ENCODE measurements at places on chromosomes 2 and 18. TPM values are rescaled to one million over a fixed set of nuclear protein-coding genes. Genes with fewer than 3 reads are reported as not detected.
A peak's percentile ranks its signal among the peaks of the same experiment; 100 is the strongest.

GRCh38 chr2:133821107-133821760 is 253.0 kb upstream of the NCKAP5 start:
- no peak overlapping the region for H3K27ac ChIP-seq
- H3K36me3 ChIP-seq: no peaks in the 10 kb centered on the region
- no peak for DNase-seq
- H3K4me3 ChIP-seq: no peak overlapping the region

Gene TMEM247
- not detected for total RNA-seq

- no peak overlapping the region for H3K4me3 ChIP-seq
- no peaks in the 10 kb centered on the region for H3K36me3 ChIP-seq
- H3K27ac ChIP-seq: no peak overlapping the region
- no peaks in the 10 kb centered on the region for H3K27me3 ChIP-seq
- H3K4me1 ChIP-seq: no peaks in the 10 kb centered on the region
- DNase-seq: no peak
These were observed 18.6 kb downstream of the LYPD1 start for GRCh38 chr2:132651115-132652045.

Gene GKN1
- total RNA-seq: not detected

- no peaks in the 10 kb centered on the region for H3K36me3 ChIP-seq
- no peak overlapping the region for H3K27ac ChIP-seq
- DNase-seq: no peak
- peaks cover 10% of the 10 kb centered on the region for H3K4me1 ChIP-seq
- no peak overlapping the region for H3K4me3 ChIP-seq
- no peaks in the 10 kb centered on the region for H3K27me3 ChIP-seq
These were observed 114.1 kb upstream of the OTOS start for GRCh38 chr2:240254337-240255164.

- H3K36me3 ChIP-seq: no peaks in the 10 kb centered on the region
- DNase-seq: no peak
- no peaks in the 10 kb centered on the region for H3K27me3 ChIP-seq
These were observed 96.0 kb upstream of the CDCA7 start for GRCh38 chr2:173258701-173259100.

Gene FBLN7
- total RNA-seq: not detected

DNA sequence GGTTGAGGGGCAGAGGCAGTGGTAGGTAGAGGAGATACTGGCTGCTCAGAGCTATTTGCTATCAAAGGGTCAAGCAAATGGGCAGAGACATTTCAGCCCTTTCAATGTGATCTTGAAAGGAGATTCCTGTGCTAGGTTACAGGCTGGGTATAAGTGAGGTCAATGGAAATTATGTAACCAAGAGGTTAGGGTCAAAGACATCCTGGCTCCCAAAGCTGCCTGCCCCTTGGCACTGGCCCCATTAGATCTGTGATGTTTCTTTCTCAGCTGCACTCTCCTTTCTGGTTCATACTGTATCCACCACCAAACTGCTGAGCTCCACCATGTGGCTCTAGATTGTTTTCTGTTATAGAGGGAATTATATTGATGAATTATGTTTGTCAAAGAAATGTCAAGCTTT is 200.4 kb downstream of the AGPS start:
- H3K27me3 ChIP-seq: no peaks in the 10 kb centered on the region
- no peaks in the 10 kb centered on the region for H3K36me3 ChIP-seq
- DNase-seq: no peak

Gene TNFAIP6
- total RNA-seq: not detected

Gene DSC2
- total RNA-seq: 62.1 TPM

- no peaks in the 10 kb centered on the region for H3K36me3 ChIP-seq
- H3K27ac ChIP-seq: no peak overlapping the region
- H3K27me3 ChIP-seq: peaks cover 1% of the 10 kb centered on the region
- no peak for DNase-seq
These were observed 4.6 kb downstream of the TIGD1 start for GRCh38 chr2:232545511-232546375.

GRCh38 chr2:161713706-161714105 is 89.5 kb downstream of the SLC4A10 start:
- H3K36me3 ChIP-seq: no peaks in the 10 kb centered on the region
- no peak overlapping the region for H3K27ac ChIP-seq
- no peaks in the 10 kb centered on the region for H3K27me3 ChIP-seq

DNA sequence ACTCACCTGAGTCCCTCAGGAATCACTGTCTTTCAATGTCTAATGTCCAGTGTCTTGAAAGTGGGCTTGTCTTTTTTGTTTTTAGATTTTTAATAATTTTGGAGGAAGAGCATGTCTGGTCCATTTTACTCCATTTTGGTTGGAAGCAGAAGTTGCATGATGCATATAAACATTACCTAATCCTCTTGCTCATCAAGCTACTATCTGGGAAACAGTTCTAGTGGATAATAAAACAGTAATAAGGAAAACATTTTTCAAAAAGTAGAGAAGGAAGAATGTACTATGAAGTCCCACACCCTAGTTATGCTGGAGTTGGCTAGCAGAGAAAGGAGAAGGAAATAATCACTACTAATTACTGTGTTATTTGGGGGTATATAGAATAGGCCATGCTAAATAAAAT is 263.7 kb downstream of the ETAA1 start:
- no peaks in the 10 kb centered on the region for H3K4me1 ChIP-seq
- H3K36me3 ChIP-seq: no peaks in the 10 kb centered on the region
- no peak for DNase-seq
- H3K27ac ChIP-seq: no peak overlapping the region
- no peaks in the 10 kb centered on the region for H3K27me3 ChIP-seq

Gene TDRD15
- total RNA-seq: not detected

Gene EML4
- 60.6 TPM for total RNA-seq

DNA sequence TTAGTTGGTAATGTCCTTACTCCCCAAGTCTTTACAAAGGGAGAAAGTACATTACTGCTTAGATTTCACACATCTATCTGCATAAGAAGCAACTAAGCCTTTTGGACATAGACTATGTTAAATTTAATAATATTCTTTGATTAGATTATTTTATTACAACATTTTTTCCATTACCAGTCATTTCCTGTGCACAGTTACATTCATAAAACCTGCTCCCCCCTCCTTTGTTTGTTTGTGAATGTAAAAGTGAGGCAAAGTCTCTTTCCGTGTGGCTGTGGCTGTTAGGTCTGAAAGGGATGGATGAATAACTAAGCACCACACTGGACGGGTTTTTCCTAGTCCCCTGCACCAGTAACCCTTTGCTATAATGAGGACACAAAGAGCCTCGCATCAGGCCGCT is 9.6 kb downstream of the PTGR3 start:
- H3K4me3 ChIP-seq: no peak overlapping the region
- H3K4me1 ChIP-seq: no peaks in the 10 kb centered on the region
- no peaks in the 10 kb centered on the region for H3K36me3 ChIP-seq
- H3K27me3 ChIP-seq: no peaks in the 10 kb centered on the region
- DNase-seq: no peak

Gene EFHD1
- not detected for total RNA-seq

- H3K36me3 ChIP-seq: no peaks in the 10 kb centered on the region
- no peaks in the 10 kb centered on the region for H3K27me3 ChIP-seq
- H3K4me1 ChIP-seq: no peaks in the 10 kb centered on the region
- no peak for DNase-seq
- no peak overlapping the region for H3K27ac ChIP-seq
- no peak overlapping the region for H3K4me3 ChIP-seq
These were observed 762.3 kb downstream of the BCL11A start for GRCh38 chr2:59791004-59791618.

GRCh38 chr18:3649135-3649632 is 199.2 kb downstream of the TGIF1 start:
- H3K4me3 ChIP-seq: no peak overlapping the region
- DNase-seq: no peak
- no peak overlapping the region for H3K27ac ChIP-seq
- peaks cover 15% of the 10 kb centered on the region for H3K4me1 ChIP-seq
- no peaks in the 10 kb centered on the region for H3K36me3 ChIP-seq

Gene IL1F10
- not detected for total RNA-seq

- H3K27me3 ChIP-seq: no peaks in the 10 kb centered on the region
- peaks cover 74% of the 10 kb centered on the region for H3K4me1 ChIP-seq
- H3K27ac ChIP-seq: peak overlapping the region; percentile 87
- no peaks in the 10 kb centered on the region for H3K36me3 ChIP-seq
These were observed 91.0 kb downstream of the STPG4 start for GRCh38 chr2:47064106-47064505.

Gene PPP1R1C
- 0.96 TPM for total RNA-seq

DNA sequence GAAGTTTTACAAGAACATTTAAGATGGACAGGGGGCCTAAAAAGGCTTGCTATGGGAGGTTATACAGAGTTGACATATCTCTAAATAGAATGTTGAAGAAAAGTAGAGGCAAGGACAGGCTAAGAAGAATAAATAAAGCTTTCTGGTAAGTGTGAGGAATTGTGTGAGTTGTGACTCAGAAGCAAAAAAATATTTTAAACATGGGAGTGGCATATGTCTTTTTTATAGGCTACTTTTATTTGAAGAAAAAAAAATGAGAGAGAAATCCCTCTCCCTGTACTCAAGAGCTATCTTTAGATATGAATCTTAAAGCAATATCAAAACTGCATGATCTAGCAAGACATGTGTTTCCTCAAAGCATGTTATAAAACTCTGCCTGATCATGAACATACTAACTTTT is 41.1 kb downstream of the RAB3GAP1 start:
- DNase-seq: no peak
- H3K27me3 ChIP-seq: no peaks in the 10 kb centered on the region
- H3K4me1 ChIP-seq: peaks cover 20% of the 10 kb centered on the region
- no peak overlapping the region for H3K4me3 ChIP-seq

DNA sequence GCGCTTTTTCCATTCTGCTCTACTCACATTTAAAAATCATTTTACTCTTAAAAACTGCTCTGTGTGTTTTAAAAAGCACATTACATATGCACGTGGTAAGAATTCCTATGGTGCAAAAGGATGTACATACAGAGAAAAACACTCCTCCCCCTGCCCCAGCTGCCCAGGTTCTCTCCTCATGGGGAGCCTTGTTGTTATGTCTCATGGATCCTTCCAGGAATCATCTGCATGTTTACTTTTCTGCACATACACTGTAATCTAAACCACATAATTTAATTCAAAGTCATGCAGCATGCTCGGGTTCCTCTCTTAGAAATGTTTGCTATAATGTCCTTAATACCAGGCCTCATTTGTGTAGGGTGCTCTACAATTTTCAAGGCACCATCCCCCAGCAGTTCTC is 243.3 kb downstream of the LOXHD1 start:
- H3K4me3 ChIP-seq: no peak overlapping the region
- H3K4me1 ChIP-seq: peaks cover 6% of the 10 kb centered on the region
- no peaks in the 10 kb centered on the region for H3K36me3 ChIP-seq
- no peaks in the 10 kb centered on the region for H3K27me3 ChIP-seq
- DNase-seq: no peak

GRCh38 chr2:162138310-162138709 is 13.7 kb downstream of the GCG start:
- H3K27ac ChIP-seq: no peak overlapping the region
- no peaks in the 10 kb centered on the region for H3K36me3 ChIP-seq

- no peaks in the 10 kb centered on the region for H3K27me3 ChIP-seq
- peak within 1 kb of the TSS; percentile 87 for H3K4me3 ChIP-seq
- peak; percentile 89 for DNase-seq
- H3K36me3 ChIP-seq: no peaks in the 10 kb centered on the region
- no peaks in the 10 kb centered on the region for H3K4me1 ChIP-seq
These were observed at the start of gene NEDD4L for GRCh38 chr18:58043491-58044369. Gene NEDD4L (plus strand): TSS chr18:58044226. CDS start chr18:58044661, 435 bp downstream.

GRCh38 chr18:23529604-23530003 is 26.3 kb downstream of the RMC1 start:
- H3K27me3 ChIP-seq: no peaks in the 10 kb centered on the region
- peaks cover 68% of the 10 kb centered on the region for H3K36me3 ChIP-seq
- H3K4me1 ChIP-seq: no peaks in the 10 kb centered on the region
- no peak overlapping the region for H3K4me3 ChIP-seq

GRCh38 chr2:15754703-15755099 is 163.0 kb downstream of the DDX1 start:
- no peaks in the 10 kb centered on the region for H3K4me1 ChIP-seq
- H3K4me3 ChIP-seq: no peak overlapping the region
- H3K36me3 ChIP-seq: no peaks in the 10 kb centered on the region
- no peak overlapping the region for H3K27ac ChIP-seq
- no peaks in the 10 kb centered on the region for H3K27me3 ChIP-seq

DNA sequence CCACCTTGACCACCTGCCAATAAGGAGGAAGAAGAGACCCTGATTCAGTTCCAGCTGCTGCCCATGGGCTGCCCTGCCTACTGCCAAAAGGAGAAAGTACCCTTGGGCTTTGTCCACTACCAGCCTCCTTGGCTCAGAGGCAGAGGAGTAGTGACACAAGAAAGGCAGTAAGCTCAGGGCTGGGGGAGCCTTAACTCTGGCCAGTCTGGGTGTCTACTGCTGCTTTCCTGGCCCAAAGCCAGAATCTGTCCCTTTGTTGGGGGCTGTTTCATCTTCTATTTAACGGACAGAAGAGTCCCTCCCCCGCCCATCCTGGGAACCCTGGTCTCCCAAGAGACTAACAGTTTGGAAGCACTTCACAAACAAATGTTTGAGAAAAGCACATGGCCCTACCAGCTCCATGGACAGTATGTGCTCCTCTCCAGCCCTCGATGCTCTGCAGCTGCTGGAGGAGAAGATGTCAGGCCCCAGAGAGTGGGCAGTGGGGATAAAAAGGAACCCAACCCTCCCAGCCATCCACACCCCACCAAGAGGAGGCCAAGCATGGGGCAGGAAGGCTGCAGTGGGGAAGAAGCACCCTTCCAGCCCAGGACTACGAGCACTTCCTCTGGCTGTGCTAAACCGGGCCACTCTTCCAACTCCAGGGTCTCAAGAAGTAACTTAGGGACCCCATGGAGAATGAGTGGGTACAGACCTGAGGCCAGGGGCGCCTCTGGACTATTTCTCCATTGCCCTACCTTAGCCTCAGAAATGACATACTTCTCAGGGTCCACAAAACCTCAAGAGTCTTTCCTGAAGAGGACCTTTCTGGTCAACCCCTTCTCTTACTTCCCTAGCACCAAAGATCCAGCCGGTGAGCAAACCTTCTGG is 1.2 kb downstream of the ATG9A start:
- H3K36me3 ChIP-seq: peaks cover 34% of the 10 kb centered on the region
- peak overlapping the region; percentile 90 for H3K4me3 ChIP-seq
- H3K27me3 ChIP-seq: no peaks in the 10 kb centered on the region
- peak overlapping the region; percentile 98 for H3K27ac ChIP-seq
- H3K4me1 ChIP-seq: peaks cover 36% of the 10 kb centered on the region

Gene IL1R1
- 44.1 TPM for total RNA-seq

Gene RAX
- total RNA-seq: not detected

DNA sequence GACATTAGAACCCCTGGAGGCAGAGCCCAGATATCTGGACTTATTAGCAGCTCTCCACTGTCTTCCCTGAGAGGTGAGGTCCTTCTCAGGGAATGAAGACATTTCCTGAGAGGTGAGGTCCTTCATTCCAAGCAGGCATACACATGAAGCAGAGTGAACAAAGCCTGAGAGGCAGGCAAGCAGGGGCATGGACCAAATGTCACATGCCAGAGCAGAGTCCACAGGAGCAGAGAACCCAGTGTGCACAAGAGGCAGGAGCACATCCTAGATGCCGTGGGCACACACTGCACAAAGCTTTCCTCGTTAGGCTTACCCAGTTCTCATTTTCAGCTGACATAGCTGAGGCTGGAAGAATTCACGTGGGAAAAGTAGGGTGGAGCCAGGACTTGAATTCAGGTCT is 759.9 kb upstream of the HS6ST1 start:
- H3K4me3 ChIP-seq: no peak overlapping the region
- H3K4me1 ChIP-seq: no peaks in the 10 kb centered on the region
- H3K27me3 ChIP-seq: no peaks in the 10 kb centered on the region
- DNase-seq: no peak

GRCh38 chr2:107267086-107267485 is 381.1 kb upstream of the ST6GAL2 start:
- H3K4me3 ChIP-seq: no peak overlapping the region
- no peaks in the 10 kb centered on the region for H3K36me3 ChIP-seq
- H3K4me1 ChIP-seq: no peaks in the 10 kb centered on the region
- no peaks in the 10 kb centered on the region for H3K27me3 ChIP-seq
- DNase-seq: no peak

Gene TMEFF2
- total RNA-seq: 0.27 TPM

Gene PRKAG3
- not detected for total RNA-seq
